ENCODE measurements at places on chromosomes 12 and 14. TPM values are rescaled to one million over a fixed set of nuclear protein-coding genes. Genes with fewer than 3 reads are reported as not detected.

DNA sequence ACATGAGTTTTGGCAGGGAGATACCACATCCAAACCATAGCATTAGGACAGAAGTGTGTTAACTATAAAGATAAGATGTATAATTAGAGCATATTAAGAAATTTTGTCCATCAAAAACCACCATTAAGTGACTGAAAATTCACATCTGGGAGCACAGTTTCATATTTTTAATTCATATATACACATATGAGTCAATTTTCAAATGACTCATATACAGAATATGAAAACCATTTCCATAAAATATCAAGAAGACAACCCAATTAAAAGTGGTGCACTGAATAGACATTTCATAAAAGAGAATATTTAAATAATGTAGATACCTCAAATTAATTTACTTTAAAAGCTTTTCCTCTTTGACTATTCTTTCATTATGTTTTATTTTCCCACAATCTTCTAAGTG is 25.3 kb downstream of the MUCL1 start:
- DNase-seq = no peak

GRCh38 chr14:66022526-66022925 is 463.6 kb upstream of the CCDC196 start:
- DNase-seq = no peak

- no peak for DNase-seq
These were observed 136.1 kb upstream of the CCND2 start for GRCh38 chr12:4137441-4137840.

DNA sequence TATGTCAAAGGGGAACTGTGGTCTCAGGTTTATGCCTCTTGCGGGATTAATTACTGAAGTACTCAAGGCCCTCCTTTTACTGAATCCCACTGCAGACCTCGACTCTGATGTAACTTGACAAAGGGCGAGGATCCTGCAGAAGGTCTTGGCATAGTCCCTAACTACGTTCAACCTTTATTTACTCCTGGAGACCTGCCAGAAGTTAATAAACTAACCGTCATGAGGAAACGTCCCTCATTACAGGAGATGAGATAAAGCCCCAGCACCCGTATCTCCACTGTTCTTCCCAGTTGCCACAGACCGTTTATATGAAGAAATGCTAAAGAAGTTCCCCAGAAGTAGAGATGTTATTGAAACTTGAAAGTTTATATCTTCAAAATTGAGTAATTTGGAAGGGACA is 190.9 kb downstream of the ETV6 start:
- no peak for DNase-seq

GRCh38 chr14:90581745-90582144 is 184.9 kb downstream of the CALM1 start:
- no peak for DNase-seq

GRCh38 chr14:75559451-75560222 is 18.8 kb upstream of the FLVCR2 start:
- DNase-seq = no peak

DNA sequence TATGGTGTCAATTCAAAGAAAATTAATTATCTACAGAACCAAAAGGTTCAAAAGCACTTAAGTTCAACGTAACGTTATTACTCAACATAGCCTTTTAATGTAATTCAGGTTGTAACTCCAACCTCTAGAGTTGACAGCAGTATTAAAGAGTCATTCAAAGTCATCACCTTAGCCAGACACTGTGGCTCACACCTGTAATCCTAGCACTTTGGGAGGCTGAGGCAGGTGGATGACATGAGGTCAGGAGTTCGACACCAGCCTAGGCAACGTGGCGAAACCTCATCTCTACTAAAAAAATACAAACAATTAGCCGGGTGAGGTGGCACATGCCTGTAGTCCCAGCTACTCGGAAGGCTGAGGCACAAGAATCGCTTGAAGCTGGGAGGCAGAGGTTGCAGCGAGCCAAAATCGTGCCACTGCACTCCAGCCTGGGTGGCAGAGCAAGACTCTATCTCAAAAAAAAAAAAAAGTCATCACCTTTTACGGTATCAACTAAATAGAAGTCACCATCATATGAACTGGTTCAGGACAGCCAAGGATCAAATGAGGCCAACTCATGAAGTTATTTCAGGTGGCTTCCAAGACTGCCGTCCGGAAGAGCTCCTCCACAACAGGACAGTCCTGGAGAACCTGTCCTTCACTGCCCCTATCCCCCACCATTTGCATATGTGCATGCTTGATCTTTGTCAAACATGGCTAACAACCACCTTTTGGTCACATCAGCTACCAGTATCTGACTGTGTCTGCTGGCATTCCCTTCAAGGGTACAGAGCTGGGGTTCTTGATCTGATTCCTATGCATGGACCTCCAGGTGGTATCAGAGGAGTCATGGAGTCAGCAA is 4.2 kb downstream of the PPTC7 start:
- no peak for DNase-seq

DNA sequence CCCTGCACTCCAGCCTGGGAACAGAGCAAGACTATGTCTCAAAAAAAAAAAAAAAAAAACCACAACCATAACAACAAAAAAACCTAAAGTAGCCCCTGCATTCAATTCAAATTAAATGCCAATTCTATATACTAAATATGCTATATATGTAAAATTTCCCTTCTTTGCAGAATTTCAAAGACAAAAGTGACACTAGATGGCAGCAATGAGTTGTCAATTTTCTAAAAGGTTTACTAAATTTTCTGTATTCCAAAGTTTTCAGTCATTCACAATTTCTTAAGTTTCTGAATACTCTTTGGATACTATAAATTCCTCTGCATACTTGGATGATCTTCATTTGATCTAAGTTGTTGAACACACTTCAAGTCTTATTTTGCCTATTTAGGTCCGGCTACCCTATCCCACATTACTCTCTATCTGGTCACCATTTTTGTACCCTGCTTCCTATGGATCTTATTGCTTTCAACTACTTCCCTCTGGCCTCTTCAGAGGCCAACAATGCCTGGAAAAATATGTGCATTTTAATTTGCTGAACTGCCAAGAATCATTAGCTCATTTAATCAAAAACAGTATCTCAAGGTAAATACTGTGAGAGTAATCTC is 27.9 kb downstream of the HNRNPC start:
- DNase-seq = no peak

GRCh38 chr14:68563251-68564131 is 229.4 kb downstream of the ZFP36L1 start:
- no peak for DNase-seq

- peak; percentile 63 for DNase-seq
These were observed 34.3 kb upstream of the SLC38A1 start for GRCh38 chr12:46303039-46303666.

- DNase-seq = no peak
These were observed 653.9 kb upstream of the TBX3 start for GRCh38 chr12:115337693-115338543.

GRCh38 chr12:42178101-42178500 is 33.4 kb upstream of the GXYLT1 start:
- DNase-seq = no peak

GRCh38 chr12:34124608-34125007 is 102.3 kb downstream of the ALG10 start:
- no peak for DNase-seq

DNA sequence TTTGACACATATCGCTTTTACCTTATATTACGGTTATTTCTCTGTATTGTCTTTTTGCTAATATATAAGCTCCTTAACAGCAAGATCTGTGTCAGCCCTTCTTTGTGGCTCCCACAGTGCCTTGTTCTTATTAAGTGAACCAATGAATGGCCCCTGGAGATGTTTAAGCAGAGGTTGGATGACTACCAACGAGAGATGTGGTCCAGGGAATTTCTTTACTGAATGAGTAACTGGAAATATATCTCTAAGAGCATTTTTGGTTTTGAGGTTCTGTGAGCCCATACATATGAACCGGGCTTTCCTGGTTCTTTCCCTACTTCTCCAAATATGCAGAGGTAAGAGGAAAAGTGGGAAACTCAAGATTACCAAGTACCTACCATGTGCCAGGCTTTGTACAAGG is 23.5 kb downstream of the CALCOCO1 start:
- no peak for DNase-seq

DNA sequence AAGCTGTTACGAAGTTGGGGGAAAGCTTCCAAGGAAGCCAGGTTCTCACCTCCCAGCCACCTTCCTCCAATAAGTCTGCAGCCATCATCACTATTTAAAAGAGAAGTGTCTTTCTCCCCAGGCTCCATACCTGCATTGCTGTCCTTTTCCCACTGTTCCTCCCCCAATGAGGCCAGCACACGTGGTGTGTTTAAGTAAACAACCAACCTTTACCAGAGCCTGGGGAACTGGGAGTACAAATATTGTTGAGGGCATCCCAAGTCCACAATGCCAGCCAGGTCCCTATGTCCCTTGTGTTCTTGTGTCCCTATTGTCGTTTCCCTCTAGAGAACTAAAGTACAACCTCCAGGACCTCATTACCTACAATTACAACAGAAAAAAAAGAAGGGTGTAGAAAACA is 49.2 kb upstream of the PNMA1 start:
- no peak for DNase-seq

Gene CABP1
- 0.95 TPM for total RNA-seq

Gene SERPINA4
- 6.3 TPM for total RNA-seq

Gene POTEM
- not detected for total RNA-seq

Gene MYF5
- not detected for total RNA-seq

Gene APOLD1
- total RNA-seq = 4.7 TPM

Gene HOXC12
- 9.4 TPM for total RNA-seq

Gene GMPR2
- total RNA-seq = 76.9 TPM

Gene C12orf42
- total RNA-seq = not detected

Gene GOLT1B
- 75.9 TPM for total RNA-seq

Gene FIGNL2
- total RNA-seq = 3.5 TPM

Gene IQSEC3
- 0.19 TPM for total RNA-seq

Gene GPR137C
- 1.9 TPM for total RNA-seq
